ENCODE measurements at places on chromosomes 11 and 22.

DNA sequence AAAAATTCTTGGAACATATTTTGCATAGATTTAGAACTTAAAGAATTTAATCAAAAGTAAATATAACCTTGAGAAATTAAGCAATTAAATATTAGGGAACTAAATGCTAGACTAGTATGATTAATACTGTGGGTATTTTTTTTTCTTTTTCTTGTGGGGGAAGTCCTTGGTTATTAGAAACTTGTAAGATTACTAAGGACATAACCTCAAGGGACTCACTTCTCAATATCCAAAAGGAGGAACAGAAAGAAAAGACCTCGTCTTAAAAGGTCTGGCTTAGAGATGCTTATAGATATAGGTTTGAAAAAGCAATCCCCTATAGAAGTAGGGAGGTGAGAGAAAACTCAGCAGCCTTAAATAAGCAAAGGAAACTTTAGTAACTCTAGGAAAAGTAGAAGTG lies 368.5 kb downstream of the INSC start:
- H3K4me3 ChIP-seq = no peak overlapping the region
- DNase-seq = no peak
- H3K36me3 ChIP-seq = no peaks in the 10 kb centered on the region

- H3K36me3 ChIP-seq = no peaks in the 10 kb centered on the region
- no peaks in the 10 kb centered on the region for H3K27me3 ChIP-seq
- H3K4me3 ChIP-seq = no peak overlapping the region
- H3K27ac ChIP-seq = no peak overlapping the region
- no peaks in the 10 kb centered on the region for H3K4me1 ChIP-seq
- DNase-seq = no peak
Measured at GRCh38 chr22:20660441-20661054, 113.4 kb upstream of the SERPIND1 start.

- H3K4me3 ChIP-seq = no peak overlapping the region
- H3K36me3 ChIP-seq = no peaks in the 10 kb centered on the region
- H3K4me1 ChIP-seq = peaks cover 9% of the 10 kb centered on the region
- no peak overlapping the region for H3K27ac ChIP-seq
- DNase-seq = no peak
Measured at GRCh38 chr22:17035246-17035645, 27.2 kb upstream of the GAB4 start.

DNA sequence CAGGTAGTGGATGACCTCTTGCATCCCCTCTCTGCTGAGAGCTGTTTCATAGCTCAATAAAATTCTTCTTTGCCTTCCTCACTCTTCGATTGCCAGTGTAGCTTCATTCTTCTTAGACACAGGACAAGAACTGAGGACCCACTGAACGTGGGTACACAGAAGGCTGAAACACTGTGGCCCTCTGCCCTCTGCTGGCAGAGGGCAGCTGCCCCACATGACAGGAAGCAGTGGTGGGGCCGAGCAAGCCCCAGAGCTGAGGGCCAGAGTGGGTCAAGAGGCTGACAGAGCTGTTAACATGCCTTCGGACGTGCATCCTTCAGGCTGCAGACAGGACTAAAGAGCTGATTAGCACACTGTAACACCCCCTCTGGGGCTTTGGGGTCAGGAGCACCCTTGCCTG lies 15.6 kb downstream of the SMC1B start:
- no peaks in the 10 kb centered on the region for H3K27me3 ChIP-seq
- DNase-seq = no peak
- no peak overlapping the region for H3K27ac ChIP-seq
- no peaks in the 10 kb centered on the region for H3K36me3 ChIP-seq
- H3K4me1 ChIP-seq = no peaks in the 10 kb centered on the region
- H3K4me3 ChIP-seq = no peak overlapping the region

DNA sequence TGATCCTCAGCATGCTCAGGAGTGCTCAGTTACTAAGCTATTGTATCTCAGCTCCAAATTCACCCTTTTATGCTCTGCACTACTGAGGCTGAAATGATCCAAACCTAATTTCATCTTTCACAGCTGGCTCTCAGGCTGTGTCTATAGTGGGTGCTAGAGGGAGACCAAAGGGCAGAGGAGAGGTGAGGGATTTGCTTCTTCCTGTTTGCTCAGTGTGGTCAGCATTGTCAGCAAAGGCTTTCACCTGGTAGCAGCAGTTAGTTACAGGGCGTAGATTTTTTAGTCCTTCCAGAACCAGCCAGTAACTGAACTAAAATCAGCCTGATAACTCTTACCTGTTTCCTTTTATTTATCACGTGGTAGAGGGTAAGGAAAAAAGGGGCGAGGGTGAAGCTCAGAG lies 33.2 kb downstream of the XRCC6 start:
- H3K36me3 ChIP-seq = peaks cover 58% of the 10 kb centered on the region
- DNase-seq = no peak
- no peak overlapping the region for H3K4me3 ChIP-seq

GRCh38 chr22:36155702-36156101 lies 4.9 kb downstream of the APOL3 start:
- H3K4me1 ChIP-seq = peaks cover 43% of the 10 kb centered on the region
- no peak overlapping the region for H3K4me3 ChIP-seq
- DNase-seq = peak; percentile 23

- H3K27me3 ChIP-seq = no peaks in the 10 kb centered on the region
- H3K4me3 ChIP-seq = no peak overlapping the region
- no peak overlapping the region for H3K27ac ChIP-seq
- no peaks in the 10 kb centered on the region for H3K36me3 ChIP-seq
Measured at GRCh38 chr11:81869351-81870065, 864.2 kb downstream of the FAM181B start.

DNA sequence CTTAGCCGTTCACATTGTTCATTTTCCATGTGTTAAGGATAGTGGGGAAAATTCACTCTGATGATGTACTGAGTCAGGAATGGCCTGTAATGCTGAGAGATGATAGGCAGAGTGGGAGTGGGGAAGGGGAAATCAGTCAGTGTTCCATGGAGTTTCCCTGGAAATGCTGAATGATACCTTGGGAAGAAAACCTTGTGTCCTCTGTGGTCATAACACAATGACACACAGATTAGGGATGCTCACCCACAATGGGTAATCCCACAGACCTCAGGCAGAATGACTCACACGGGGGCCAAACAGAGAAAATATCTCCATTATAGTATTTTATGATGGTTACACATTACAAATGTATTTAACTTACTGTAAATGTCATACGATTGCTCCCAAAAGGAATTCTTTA lies 118.0 kb downstream of the SNX19 start:
- DNase-seq = no peak
- no peak overlapping the region for H3K4me3 ChIP-seq

DNA sequence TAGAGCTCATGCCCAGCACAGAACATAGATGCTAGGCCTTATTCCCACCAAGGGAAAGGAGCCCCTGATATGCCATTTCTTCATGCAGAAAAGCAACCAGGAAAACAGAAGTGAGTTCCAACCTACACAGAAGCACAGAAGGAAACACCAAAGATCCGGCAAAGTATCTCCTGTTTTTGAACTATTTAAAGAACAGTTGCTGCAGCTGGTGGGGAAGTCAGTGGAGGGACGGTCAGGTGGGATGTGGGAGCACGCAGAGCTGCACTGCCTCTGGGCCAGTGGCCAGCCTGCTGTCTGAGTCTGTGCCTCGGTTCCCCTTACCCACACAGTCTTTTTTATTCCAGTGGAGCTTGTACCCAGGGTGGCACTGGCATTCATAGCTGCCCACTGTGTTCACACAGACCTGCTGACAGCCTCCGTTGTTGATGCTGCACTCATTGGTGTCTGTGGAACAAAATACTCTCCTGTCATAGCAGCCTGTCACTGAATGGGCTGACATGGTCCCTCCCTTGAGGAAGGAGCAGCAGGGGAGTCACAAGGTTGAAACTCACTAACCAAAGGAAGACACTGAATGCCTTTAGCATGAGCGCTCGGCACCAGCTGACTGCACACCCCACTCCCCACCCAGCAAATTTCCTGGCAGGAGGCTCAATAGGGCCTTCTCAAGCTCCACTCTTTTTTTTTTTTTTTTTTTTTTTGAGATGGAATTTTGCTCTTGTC lies 37.9 kb downstream of the SCUBE2 start:
- no peak overlapping the region for H3K27ac ChIP-seq
- no peak overlapping the region for H3K4me3 ChIP-seq
- H3K4me1 ChIP-seq = no peaks in the 10 kb centered on the region
- H3K36me3 ChIP-seq = no peaks in the 10 kb centered on the region
- H3K27me3 ChIP-seq = no peaks in the 10 kb centered on the region
- DNase-seq = no peak

DNA sequence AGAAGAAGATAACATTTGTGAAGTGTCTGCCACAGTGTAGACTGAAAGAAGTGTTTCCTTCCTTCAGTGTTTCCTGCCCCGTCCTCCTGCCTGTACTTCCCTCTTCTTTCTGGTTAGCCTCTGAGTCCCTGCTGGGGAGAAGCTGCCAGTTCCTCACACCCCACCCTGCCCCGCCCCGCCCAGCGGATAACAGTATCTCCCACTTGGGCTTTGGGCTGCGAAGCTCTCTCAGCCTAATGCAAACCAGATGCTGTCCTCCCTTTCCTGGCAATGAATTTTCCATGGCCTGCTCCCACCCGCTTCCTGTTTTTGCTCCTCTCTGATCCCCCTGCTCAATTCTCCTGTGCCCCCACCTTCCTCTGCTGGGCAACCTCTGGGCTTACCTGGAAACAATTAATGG lies 5.2 kb upstream of the RAB3IL1 start:
- DNase-seq = peak; percentile 68
- no peak overlapping the region for H3K27ac ChIP-seq
- no peaks in the 10 kb centered on the region for H3K27me3 ChIP-seq
- H3K4me3 ChIP-seq = no peak overlapping the region
- peaks cover 19% of the 10 kb centered on the region for H3K4me1 ChIP-seq
- no peaks in the 10 kb centered on the region for H3K36me3 ChIP-seq

- no peak overlapping the region for H3K27ac ChIP-seq
- no peaks in the 10 kb centered on the region for H3K36me3 ChIP-seq
- H3K4me1 ChIP-seq = no peaks in the 10 kb centered on the region
- no peak overlapping the region for H3K4me3 ChIP-seq
- DNase-seq = no peak
Measured at GRCh38 chr11:40421208-40421981, 1038.1 kb downstream of the LRRC4C start.

GRCh38 chr11:114011443-114011842 lies 36.5 kb downstream of the HTR3A start:
- no peak overlapping the region for H3K27ac ChIP-seq
- no peaks in the 10 kb centered on the region for H3K4me1 ChIP-seq
- no peaks in the 10 kb centered on the region for H3K27me3 ChIP-seq
- H3K4me3 ChIP-seq = no peak overlapping the region

GRCh38 chr22:24894998-24895397 lies 51.5 kb downstream of the LHFPL7 start:
- no peaks in the 10 kb centered on the region for H3K36me3 ChIP-seq
- peak overlapping the region; percentile 86 for H3K27ac ChIP-seq
- no peak overlapping the region for H3K4me3 ChIP-seq
- H3K4me1 ChIP-seq = peaks cover 21% of the 10 kb centered on the region

- H3K27me3 ChIP-seq = no peaks in the 10 kb centered on the region
- no peak overlapping the region for H3K4me3 ChIP-seq
- H3K36me3 ChIP-seq = no peaks in the 10 kb centered on the region
- DNase-seq = peak; percentile 87
- no peak overlapping the region for H3K27ac ChIP-seq
Measured at GRCh38 chr22:37681556-37682049, 4.5 kb upstream of the NOL12 start.

- DNase-seq = no peak
- H3K27ac ChIP-seq = peak overlapping the region; percentile 65
- H3K36me3 ChIP-seq = no peaks in the 10 kb centered on the region
Measured at GRCh38 chr22:36027935-36028645, 534 bp downstream of the RBFOX2 start.

DNA sequence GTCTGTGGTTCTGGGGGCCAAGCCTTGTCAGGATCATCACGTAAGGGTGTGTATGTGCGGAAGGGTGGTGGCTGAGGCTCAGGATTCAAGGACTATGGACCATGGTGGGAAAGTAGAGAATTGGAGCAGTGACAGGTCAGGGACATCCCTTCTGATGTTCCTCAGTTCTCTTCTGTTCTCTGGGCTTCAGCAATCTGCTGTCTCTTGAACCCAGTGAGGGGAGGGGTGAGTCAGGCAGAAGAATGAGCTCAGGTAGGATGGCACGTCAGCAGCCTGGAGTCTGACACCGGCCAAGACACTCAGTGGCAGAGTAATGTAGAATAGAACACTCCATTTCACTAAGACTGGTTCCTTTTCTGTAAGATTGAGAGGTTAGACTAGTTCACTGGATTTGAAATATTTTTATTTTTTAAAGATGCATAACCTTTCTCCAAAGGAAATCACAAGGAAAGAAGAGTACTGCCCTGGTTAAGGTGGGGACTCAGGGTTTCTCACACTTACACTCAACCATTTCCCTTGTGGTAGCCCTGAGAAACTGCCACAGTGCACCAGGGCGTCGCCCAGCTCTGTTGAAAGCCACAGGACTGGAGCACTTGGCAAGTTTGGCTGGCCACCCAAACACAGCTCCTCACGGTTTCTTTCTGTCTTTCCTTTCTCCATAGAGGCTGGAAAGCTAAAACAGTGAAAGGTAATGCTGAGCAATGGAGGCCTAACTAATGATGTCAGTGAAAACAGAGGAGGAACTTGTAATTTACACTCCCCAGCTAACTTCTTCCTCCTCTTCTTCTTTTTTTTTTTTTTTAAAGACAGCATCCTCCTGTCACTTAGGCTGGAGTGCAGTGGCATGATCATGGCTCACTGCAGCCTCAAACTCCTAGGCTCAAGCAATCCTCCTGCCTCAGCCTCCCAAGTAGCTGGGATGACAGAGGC lies 23.1 kb upstream of the MICAL2 start:
- no peak for DNase-seq
- no peaks in the 10 kb centered on the region for H3K27me3 ChIP-seq
- H3K4me3 ChIP-seq = no peak overlapping the region
- no peaks in the 10 kb centered on the region for H3K4me1 ChIP-seq
- H3K27ac ChIP-seq = peak overlapping the region; percentile 26

- H3K4me1 ChIP-seq = no peaks in the 10 kb centered on the region
- H3K27ac ChIP-seq = no peak overlapping the region
- H3K36me3 ChIP-seq = no peaks in the 10 kb centered on the region
- H3K4me3 ChIP-seq = no peak overlapping the region
- no peaks in the 10 kb centered on the region for H3K27me3 ChIP-seq
Measured at GRCh38 chr22:34105461-34106062, 185.3 kb upstream of the LARGE1 start.

DNA sequence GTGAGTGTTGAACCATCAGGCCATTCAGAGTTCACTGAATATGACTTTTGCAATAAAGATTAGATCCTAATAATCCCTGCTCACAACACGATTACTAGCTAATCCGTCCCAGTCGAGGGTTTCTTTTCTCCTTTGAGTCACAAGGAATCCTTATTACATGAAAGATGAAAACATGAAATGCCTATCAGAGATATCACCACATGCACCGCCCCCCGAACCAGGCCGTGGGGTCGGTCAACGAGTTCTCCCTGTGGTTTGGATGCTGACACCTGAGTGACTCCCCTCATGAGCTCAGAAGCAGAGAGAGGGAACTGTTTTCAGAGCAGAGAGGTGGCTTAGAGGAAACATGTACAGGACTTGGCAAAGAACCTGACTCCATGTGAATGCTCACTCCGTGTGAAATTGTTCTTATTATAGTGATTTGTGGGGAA lies 263.3 kb downstream of the ETS1 start:
- no peak overlapping the region for H3K27ac ChIP-seq
- no peaks in the 10 kb centered on the region for H3K4me1 ChIP-seq
- H3K36me3 ChIP-seq = no peaks in the 10 kb centered on the region
